ENCODE measurements at places on chromosomes 4 and X.

GRCh38 chrX:69543572-69543971, 39.4 kb downstream of the NALF2 start:
- no peak for DNase-seq

- DNase-seq = no peak
Observed at GRCh38 chr4:138255917-138256597, 13.9 kb upstream of the SLC7A11 start.

GRCh38 chrX:11611965-11612364, 53.8 kb downstream of the ARHGAP6 start:
- DNase-seq = peak; percentile 69

GRCh38 chrX:103275947-103276567, 493 bp downstream of the TCEAL5 start:
- DNase-seq = no peak

Data from Karpas-422 (cell line).